EL (cell line): ENCODE measurements at places on chromosomes 12 and 14.

DNA sequence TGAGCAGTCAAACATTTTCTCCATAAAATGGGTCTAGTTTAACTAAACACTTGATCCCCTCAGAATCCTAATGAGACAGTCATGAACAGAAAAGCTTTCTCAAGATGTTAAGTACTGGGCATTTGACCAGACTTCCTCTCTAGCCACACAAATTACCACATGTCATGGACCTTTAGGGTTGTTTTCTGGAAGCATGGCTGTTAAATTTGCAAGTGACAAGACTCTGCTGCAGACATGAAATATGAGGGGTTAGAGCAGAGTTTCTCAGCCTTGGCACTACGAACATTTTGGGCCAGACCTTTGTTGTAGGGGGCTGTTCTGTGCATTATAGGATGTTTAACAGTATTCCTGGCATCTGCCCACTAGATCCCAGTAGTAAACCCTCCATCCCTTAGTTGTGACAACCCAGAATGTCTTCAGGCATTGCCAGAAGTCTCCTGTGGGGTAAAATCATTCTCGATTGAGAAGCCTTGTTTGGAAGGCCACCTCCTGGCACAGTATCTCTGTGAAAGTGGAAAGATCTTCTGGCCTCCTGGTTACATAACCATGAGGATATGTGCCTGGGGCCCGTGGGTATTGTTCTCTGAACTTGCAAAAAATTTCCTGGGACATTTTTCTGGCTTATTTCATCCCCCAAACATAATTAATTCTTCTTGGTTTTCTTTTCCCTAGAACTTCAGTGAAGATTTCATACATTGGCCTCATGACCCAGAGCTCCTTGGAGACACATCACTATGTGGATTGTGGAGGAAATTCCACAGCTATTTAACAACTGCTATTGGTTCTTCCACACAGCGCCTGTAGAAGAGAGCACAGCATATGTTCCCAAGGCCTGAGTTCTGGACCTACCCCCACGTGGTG lies 4.3 kb downstream of the TMEM106C start:
- no peak for DNase-seq

DNA sequence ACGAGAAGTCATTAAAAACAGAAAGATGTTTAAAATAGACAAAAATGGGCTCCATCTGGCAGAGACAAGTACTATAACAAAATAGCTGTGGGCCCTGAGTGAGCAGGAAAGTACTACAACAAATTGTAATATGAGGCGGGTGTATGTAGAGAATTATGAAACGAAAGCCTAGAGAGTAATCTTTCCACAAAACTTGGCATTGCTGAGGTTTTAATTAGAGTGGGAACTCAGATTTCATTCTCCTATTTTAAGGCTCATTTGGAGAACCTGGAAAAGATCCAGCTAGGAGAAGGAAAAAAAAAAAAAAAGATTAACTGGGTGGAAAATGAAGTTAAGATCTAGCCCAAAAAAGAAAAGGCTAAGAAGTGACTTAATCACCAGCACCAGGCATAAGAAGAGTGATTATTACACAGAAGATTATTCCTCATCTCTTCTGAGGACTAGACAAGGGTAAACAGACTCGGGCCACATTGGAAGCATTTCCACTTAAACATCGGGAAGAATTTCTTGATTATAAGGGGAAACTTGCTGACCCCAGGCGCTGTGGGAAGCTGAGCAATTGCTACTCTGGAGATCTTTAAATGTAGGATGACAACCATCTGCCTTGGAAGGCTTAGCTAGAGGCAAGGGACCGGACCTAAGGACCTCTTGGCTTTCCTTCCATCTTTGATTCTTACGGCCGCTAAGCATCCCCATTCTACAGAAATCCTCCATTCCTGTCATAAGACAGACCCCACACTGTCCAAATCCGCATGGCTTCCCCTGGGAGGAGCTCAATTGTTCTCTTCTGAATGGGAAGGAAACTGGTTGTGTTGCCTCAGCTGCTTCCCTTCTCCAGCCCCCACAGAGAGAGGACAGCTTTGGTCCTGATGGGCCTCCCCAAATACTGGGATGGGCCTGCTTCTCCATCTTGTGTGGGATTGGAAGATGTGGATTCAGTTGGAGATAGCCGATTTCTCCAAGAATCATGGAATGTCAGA lies 40.6 kb downstream of the IGF1 start:
- no peak for DNase-seq

- DNase-seq: no peak
Observed at GRCh38 chr14:104209985-104210816, 71.8 kb downstream of the KIF26A start.

DNA sequence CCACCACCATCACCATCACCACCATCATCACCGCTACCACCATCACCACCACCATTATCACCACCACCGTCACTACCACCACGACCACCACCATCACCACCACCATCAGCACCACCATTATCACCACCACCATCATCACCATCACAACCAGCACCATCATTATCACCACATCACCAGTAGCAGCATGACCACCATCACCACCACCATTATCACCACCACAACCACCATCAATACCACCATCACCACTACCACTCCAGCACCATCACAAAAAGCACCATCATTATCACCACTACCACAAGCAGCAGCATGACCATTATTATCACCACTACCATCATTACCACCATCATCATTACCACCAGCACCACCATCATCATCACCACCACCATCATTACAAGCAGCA lies 62.1 kb downstream of the MVK start:
- DNase-seq: no peak

- no peak for DNase-seq
Observed at GRCh38 chr12:47984331-47984801, 19.9 kb downstream of the COL2A1 start.

DNA sequence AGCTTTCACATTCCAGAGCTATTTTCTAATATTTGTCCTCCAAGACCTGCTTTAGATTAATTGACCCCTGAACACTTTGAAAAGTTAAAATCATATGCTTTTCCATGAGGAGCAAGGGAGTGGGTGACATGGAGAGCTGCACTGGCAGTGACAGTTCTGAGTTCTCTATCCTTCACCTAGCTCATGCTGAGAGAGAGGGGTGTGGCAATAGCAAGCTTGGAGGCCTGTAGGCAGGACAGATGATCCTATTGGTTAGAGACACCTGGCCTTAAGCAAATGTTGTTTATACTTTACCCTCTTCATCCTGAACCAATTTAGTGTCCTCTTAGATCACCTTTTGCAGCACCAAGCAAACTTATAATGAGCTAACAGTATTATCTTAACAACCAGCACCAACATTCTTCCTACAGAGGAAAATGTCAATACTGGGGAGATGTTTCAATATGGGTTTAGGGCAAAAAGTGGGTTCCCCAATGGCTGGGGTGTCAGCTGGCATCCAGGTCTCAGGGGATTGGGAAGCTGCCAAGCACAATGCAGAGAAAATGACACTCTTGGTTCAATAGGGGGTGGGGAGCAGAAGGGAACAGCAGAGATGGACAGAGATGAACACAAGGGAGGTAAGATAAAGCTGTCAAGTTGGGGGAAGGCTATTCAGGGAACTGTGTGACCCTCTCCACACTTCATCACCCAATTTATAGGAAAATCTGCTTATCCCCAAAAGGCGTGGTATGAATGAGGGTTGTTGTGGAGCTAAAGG lies 37.0 kb upstream of the PPM1H start:
- no peak for DNase-seq

DNA sequence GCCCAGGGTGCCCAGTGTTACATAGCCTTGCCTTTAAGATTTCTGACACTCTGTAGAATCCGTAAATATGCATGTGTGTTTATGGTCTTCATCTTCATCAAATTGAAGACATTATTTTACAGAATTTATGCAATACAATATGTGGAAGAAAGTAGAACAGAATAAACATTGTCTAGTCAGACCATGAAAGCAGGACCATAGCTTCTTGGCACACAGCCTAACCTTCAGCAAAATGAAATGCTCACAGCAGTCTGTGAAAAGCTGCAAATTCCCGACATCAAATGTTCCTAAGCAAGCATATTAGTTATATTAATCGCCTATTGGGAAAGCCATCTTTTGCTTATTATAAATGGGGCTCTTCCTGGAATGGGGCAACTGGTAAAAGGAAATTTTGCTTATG lies 111.3 kb upstream of the GARIN2 start:
- DNase-seq: no peak

GRCh38 chr14:47790477-47790876 lies 115.1 kb upstream of the MDGA2 start:
- DNase-seq: no peak
